Left colon (tissue), 2 donors: ENCODE measurements at places on chromosomes 12 and 14. TPM values are rescaled to one million over a fixed set of nuclear protein-coding genes. Genes with fewer than 3 reads are reported as not detected.

- DNase-seq: no peak
Observed at GRCh38 chr12:71041476-71041875, 116.3 kb downstream of the TSPAN8 start.

GRCh38 chr12:54351341-54351740 lies 12.9 kb downstream of the GPR84 start:
- DNase-seq: no peak

GRCh38 chr14:92931681-92932447 lies 8.9 kb downstream of the CHGA start:
- no peak for DNase-seq

DNA sequence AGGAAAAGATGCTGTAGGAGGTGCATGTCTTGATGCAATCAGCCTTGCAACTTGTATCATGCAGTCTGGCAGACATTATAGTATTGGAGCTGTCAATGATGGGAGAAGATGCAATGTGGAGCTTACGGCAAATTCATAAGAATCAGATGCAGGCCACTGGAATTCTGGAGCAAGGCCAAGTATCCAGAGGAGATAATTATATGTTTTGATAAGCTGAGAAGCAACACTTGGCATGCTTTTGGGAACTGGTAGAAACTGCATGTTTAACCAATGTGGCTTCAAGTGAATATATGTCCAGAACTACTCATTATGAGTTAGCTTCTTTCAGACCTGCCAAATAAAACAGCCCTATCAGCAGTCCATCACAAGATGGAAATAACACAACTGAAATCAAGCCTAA lies 249.1 kb upstream of the PPFIA2 start:
- DNase-seq: no peak

DNA sequence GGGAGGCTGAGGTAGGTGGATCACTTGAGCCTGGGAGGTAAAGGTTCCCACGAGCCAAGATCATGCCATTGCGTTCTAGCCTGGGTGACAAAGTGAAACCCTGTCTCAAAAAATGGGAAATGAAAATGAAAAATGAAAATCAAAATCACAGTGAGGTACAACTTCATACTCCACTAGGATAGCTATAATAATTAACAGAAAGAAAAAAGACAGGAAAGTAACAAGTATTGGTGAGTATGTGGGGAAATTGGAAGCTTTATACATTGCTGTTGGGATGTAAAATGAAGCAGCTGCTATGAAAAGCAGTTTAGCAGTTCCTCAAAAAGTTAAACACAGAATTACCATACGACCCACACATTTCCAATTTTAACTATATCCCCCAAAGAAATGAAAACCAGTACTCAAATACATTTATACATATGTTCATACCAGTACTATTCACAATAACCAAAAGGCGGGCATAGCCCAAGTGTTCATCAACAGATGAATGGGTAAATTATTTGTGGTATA lies 22.2 kb downstream of the SGPP1 start:
- no peak for DNase-seq

- DNase-seq: no peak
Observed at GRCh38 chr12:132216354-132216987, 72.2 kb downstream of the NOC4L start.

DNA sequence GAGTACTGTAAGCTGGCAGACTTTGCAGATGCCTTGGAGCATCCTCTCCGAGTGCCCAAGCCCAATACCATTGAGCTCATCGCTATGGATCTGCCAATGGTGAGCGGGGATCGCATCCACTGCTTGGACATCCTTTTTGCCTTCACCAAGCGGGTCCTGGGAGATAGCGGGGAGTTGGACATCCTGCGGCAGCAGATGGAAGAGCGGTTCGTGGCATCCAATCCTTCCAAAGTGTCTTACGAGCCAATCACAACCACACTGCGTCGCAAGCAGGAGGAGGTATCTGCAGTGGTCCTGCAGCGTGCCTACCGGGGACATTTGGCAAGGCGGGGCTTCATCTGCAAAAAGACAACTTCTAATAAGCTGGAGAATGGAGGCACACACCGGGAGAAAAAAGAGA lies 41.6 kb downstream of the FIGNL2 start:
- no peak for DNase-seq

GRCh38 chr12:118188690-118189371 lies 52.9 kb downstream of the PEBP1 start:
- DNase-seq: no peak

DNA sequence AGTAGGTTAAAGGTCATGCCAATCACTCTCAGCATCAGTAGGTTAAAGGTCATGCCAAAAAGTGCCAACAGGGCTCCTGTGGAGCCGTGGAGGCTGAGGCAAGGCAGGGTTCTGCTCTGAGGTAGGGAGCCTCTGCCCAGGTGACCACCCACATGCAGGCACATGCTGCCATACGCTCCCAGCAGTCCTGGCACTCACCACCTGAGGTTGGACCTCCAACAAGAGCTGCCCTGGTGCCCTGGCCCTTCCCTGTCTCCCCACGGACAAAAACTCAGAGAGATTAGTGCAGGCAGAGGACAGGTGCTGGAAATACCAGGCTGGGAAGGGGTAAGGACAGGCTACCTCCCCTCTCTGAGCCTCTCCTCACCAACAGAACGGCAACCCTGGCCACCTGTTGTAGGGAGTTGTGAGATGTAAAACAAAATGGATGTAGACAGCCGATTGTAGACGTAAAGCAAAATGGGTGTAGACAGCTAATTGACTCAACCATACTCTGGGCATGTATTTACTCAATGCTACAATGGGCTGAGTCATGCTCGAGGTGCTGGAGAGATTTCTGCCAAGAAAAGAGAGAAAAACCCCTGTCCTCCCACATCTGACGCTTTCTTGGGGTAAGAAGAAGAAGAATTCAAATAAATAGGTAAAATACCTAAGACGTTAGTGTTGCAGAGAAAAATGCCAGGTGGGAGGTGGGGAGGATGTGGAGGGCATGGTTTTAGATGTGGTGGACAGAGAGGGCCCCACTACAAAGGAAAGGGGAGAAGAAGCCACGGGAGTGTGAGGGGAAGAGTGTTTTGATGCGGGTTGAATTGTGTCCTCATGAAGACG lies 32.4 kb downstream of the LTBP2 start:
- no peak for DNase-seq

DNA sequence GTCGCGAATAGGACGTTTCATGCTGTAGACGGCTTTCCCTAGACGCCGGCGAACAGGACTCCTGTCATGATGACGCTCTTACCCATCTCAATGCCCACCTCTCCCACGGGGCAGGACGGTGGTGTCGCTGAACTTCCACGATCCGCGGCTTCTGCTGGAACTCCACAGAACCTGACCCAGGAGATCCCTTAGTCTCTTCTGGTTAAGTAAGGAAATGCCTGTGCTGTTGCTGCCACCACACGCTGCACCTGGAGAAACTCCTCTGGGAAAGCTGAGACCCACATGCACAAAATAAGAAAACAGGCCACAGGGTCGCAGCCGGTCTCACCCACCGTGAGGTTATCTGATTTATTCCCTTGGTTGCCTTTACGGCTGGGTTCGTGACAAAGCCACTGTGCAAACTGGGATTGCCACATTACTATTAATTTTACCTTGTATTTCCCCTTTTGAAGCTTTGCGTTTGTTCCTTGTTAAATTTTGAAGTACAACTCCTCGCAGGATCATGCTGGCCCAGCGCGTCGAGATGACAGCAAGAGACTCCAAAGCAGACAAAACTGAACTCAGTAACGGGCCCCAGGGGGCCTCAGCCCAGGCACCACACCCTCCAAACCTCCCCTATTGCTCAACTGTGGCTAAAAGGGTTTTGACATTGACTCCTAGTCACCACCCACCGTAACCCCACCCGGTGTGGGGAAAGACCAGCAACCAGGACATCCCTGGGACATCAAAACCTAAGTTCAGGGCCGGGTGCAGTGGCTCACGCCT lies 9.2 kb upstream of the MMP17 start:
- DNase-seq: no peak

DNA sequence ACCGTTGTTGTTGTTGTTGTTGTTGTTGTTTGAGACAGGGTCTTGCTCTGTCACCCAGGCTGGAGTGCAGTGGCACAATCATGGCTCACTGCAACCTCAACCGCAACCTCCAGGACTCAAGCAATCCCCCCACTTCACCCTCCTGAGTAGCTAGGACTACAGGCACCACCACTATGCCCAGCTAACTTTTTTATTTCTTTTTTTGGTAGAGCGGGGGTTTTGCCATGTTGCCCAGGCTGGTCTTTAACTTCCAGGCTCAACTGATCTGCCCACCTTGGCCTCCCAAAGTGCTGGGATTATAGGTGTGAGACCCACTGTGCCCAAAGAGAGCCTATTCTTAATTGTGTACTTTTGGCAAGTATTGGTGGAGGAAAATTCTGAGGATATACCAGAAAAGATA lies 25.7 kb downstream of the MOK start:
- DNase-seq: no peak

DNA sequence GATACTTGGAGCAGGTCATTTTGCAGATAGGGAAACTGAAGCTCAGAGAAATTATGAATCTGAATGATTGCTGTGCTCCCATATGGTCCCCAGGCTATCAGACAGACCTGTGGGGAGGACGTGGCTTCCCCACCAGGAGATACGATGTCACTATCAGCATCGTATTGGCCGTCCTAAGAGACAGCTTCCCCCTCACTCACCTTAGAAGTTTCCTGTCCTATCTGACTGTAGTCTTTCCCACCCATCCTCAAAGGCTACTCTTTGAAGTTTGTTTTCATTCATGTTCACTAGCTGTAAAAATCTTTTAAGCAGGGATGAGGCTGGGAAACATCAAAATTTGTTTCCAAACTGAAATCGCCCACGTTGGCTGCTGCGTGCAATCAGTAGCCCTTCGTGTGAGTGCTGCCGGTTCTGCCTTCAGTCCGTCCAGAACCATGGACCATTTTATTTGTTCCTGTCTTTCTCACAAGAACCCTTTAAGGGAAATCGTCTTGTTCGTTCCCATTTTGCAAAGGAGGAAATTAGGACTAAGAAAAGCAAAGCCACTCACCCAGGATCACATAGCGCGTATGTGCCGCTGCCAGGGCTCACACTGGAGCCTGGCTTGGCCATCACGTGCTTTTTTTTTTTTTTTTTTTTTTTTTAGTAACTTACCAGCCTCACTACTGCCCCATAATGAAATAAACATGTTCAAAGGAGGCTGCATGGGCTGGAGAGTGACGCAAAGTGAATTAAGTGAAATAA lies 1.0 kb upstream of the KDM2B start:
- no peak for DNase-seq

DNA sequence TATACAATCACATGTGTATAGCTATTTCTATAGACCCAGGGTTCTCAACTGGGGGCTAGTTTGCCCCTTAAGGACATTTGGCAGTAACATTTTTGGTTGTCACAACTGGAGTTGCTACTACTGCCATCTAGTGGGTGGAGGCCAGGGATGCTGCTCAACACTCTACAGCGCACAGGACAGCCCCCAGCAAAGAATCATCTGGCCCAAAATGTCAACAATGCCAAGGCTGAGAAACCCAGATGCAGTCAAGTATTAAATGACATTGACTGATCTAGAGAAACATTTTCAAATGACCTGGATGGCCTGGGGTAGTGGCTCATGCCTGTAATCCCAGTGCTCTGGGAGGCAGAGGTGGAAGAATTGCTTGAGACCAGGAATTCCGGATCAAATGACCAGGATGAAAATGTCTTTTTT lies 5.8 kb downstream of the WSB2 start:
- no peak for DNase-seq

DNA sequence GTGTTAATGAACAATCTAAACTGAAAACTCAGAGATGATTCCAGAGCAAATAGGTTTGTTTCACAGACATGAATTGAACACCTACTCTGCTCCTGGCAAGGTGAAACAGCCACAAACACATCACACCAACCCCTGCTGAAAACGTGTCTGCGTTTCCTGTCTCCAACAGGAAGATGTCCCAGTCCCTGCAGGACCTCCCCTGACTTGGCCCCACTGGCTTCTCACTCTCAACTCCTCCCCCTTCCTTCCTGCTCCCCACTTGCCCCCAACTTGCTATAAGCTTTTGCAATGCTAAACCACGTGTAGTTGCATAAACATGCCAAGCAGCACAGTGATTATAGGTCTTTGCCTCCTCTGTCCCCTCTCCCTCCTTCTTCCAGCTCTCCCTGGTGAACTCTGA lies 567.6 kb downstream of the BCL11B start:
- no peak for DNase-seq

- no peak for DNase-seq
Observed at GRCh38 chr12:19128485-19128884, 1.0 kb upstream of the PLEKHA5 start.

DNA sequence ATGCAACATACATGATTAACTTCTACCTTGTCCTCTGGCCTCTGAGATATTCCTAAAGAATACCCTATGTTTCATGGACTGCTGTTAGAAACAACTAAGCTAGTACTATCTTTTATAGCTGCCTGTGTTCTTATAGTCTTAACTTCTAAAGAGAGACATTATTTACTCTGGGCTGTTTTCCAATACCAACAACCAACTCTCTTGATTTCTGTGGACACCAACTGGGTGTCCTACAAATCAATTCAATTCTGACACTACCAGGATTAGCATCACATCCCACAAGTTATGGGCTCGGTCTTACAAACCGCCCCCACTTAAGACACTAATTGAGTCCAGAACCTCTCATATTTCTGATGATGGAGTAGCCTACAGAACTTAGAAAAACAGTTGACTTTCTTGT lies 8.3 kb downstream of the XPOT start:
- DNase-seq: no peak

GRCh38 chr14:102913341-102914211 lies 8.9 kb upstream of the AMN start:
- peak; percentile 24 for DNase-seq

- DNase-seq: no peak
Observed at GRCh38 chr14:65959563-65960024, 526.6 kb upstream of the CCDC196 start.

- DNase-seq: no peak
Observed at GRCh38 chr12:69988481-69989321, 163.7 kb downstream of the MYRFL start.

GRCh38 chr14:22866874-22867273 lies 4.7 kb upstream of the LRP10 start:
- no peak for DNase-seq

- no peak for DNase-seq
Observed at GRCh38 chr14:69093631-69094421, 59.1 kb downstream of the DCAF5 start.

- peak; percentile 29 for DNase-seq
Observed at GRCh38 chr14:93114068-93114710, 1.5 kb downstream of the ITPK1 start.

Gene HOTAIR
- not detected for total RNA-seq

Gene OTX2
- not detected for total RNA-seq

Gene CCDC197
- not detected for total RNA-seq

Gene DHRS2
- 0.34 TPM for total RNA-seq

Gene CLEC9A
- 0.39 TPM for total RNA-seq

Gene PLBD2
- total RNA-seq: 17.7 TPM

Gene USP5
- 68.5 TPM for total RNA-seq

Gene ADAM20
- 0.31 TPM for total RNA-seq

Gene KRT3
- not detected for total RNA-seq

Gene TEX52
- total RNA-seq: not detected

Gene TAS2R46
- 0.95 TPM for total RNA-seq

Gene CIROP
- total RNA-seq: not detected
